ENCODE measurements at places on chromosomes 3 and 15.

DNA sequence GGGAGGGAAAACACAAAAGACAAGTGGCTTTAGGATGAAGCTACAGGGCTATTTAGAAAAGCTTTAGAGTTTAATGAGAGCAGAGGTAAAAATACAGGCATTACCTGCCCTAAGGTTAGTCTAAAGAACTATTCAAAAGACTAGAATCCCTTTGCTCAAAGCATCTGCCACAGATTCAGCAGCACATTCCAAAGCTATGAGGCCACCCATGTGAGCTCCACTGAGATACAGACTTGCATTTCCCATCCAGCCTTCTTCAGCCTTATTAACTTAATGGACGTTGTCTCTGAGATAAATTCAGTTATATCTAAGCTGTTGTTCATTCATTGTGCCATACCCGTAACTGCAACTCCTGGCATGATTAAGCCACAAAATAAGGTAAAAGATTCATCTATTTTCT, 25.4 kb downstream of the CXCR6 start:
- DNase-seq, result no peak

GRCh38 chr3:29144807-29145206, 136.1 kb upstream of the RBMS3 start:
- no peak for DNase-seq

GRCh38 chr3:72031581-72031980, 246.6 kb upstream of the PROK2 start:
- DNase-seq, result no peak

DNA sequence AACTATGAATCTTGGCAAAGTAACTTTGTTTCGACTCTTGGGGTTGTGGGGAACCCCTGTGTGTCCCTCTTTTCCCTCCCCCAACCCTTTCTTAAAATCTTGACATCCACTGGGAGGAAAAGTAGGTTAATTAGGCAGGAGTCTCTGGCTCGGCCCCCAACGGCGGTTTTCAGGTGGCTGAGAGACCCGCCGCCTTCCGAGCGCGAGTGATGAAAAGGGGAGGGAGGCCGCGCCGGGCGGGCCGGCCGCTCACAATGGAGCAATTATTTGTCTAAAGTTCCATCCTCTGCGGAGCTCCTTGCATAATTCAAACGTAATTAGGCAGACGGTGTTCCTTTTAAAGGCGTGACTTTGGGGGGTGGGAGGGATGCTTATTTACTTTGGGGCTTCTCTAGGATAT, 51.7 kb downstream of the ZIC4 start:
- DNase-seq, result no peak

- DNase-seq, result no peak
Measured at GRCh38 chr3:101615525-101615924, 41.5 kb downstream of the PCNP start.

GRCh38 chr3:31948280-31948679, 32.8 kb downstream of the OSBPL10 start:
- DNase-seq, result no peak

DNA sequence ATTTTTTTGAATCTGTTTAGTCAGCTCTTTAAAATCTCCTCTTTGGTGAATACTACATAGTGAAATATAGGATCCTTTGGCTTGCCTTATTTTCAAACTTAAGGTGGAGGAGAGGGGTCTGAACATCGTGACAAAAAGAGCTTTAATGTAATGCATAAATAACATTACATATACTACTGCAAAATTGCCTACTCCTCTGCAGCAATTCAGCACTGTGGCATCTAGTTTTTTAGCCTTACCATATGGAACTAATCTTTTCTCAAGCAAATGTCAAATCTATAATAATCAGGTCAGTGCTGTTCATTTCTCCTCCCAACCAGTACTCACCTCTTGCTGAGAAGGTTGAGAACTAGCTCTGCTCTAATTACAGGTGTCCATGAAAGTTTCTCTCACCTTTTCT, 394.0 kb upstream of the CDIN1 start:
- DNase-seq, result no peak

DNA sequence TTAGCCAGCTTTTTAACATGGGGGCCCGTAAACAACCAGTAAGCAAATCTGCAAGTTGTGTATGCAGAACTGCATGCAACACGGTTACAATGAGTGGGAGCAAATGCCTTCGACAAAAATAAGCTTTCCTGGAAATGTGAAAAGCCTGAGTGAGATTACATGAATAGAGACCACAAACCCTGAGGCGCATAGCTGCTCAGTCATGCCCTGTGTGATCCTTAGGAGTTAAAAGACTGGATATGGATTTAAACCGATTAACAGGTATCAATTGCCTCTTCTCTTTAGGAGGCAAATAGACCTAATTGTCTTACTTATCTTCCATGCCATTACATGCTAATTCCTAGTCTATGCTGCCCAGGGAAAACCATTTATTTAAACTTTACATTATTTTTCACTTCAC, 810.3 kb downstream of the ROBO1 start:
- no peak for DNase-seq

- no peak for DNase-seq
Measured at GRCh38 chr3:5036858-5037257, 57.6 kb downstream of the BHLHE40 start.

- no peak for DNase-seq
Measured at GRCh38 chr3:126160243-126161210, 19.9 kb downstream of the ALDH1L1 start.

DNA sequence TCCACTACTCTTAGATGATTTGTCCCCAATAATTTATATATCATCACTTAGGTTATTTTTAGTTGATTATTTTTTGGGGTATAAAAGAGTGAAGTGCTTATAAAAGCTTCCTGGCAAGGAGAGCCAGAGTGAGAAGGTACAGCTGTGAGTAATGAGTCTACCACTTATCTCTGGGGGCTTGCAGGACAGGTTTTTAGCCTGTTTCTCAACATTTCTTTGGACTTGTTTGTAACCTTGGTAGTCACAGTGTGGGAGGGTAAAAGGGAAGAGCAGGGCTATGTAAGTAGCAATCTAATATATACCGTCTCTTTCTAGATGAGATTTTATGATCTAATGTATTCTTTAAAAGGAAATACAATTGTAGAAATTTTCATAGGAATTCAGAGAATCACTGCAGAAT, 321.3 kb upstream of the GOLIM4 start:
- DNase-seq, result no peak

DNA sequence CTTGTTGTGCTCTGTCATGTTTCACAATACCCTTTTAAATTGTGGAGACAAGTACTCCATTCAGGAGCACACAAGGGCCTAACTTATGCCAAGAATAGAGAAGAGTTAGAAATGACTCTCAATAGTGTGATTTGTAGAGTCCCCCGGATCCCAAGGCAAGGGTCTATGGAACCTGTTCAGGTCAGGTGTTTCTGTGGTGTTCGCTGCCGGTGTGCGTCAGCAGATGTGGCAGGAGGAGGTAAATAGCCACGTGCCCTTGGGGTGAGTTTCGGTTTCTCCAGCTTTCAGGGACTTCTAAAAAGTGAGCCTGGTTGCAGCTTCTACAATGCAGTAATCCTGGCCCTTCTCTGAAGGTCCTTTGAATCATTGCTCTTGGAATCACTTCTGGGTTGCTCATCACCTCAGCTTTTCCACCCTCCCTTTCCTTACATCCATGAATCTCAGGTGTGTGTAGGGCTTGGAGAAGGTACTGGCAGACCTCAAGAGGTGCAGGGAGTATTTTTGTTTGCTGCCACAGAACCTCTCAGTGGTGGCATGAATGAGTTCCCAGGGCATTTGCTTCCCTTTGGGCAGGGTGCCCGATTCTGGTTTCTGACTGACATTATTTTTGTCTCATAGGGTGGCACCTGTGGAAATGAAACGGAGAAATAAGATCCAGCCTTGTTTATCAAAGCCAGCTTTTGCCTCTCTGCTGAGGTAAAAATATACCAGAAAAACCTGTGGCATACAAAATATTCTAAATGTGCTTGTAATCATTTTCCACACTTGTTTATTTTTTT, 7.3 kb downstream of the ST3GAL6 start:
- no peak for DNase-seq

GRCh38 chr15:26232691-26233090, 369.6 kb upstream of the ATP10A start:
- DNase-seq, result no peak

GRCh38 chr15:26864664-26865191, 2.1 kb upstream of the GABRA5 start:
- DNase-seq, result no peak

DNA sequence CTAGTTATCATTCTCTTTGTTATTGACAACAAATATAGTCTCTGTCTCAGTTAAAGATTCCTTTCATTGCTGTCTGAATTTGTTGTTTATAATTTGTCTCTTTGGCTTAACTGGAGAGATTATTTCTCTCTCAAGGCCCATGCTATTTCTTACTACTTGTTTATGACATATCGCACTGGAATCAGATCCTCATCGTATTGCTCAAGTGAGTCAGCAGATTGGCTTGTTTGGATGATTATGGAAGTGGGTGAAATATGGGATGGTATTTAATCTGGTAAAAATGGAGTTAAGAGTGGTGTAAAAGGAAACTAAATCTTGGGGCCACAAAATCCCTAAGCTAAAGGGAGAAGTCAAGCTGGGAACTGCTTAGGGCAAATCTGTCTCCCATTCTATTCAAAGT, 613.1 kb downstream of the SI start:
- DNase-seq, result no peak

- no peak for DNase-seq
Measured at GRCh38 chr3:175383371-175383770, 524.2 kb downstream of the NAALADL2 start.

DNA sequence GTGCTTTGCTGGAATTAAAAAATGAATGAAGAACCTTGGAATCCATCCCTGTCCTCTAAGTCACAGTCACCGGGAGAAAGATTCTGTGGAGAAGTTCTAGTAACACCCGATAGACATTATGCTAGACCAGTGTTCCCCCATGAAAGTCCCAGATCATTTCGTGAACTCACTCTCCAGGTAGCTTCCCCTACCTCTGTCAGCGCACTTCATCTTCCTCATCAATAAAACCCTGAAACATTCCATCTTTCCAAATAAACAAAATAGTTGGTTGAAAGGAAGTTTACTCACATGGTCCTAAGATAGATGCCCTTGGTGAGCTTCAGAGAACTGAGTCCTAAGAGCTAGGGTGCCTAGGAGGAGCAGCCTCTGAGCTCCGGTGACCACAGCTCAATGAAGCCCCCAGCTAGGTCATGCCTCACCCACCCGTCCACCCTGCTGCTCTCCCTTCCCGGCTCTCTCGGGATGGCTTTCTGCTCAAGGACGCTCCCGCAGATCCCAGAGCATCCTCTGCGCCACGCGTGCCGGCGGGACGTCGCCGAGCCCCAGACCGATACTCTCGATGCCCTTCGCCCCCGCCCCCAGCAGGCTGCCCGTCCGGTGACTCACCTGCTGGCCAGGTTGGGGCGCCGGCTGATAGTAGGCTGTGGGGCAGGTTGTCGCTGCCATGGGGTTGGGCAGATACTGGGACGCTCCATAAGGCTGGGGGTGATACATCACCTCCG, 776 bp downstream of the VGLL3 start:
- no peak for DNase-seq

DNA sequence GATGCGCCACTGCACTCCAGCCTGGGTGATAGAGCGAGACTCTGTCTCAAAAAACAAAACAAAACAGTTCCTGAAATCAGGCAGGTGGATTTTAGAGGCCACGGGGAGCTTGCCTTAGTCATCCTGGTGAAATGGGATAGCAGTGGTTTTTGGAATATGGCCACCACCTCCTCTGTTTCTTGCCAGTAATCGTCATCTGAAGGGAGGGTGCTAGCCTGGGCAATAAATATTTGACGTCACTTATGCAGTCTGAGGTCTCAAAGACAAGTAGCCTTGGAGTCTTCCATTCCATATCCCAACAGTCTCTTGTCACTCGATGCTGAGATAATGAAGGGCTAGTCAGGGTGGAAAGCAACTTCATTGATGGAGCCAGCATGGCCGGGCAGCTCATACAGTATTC, 55.2 kb downstream of the KCNAB1 start:
- no peak for DNase-seq

- DNase-seq, result no peak
Measured at GRCh38 chr3:39137991-39138803, 15.2 kb downstream of the CSRNP1 start.

DNA sequence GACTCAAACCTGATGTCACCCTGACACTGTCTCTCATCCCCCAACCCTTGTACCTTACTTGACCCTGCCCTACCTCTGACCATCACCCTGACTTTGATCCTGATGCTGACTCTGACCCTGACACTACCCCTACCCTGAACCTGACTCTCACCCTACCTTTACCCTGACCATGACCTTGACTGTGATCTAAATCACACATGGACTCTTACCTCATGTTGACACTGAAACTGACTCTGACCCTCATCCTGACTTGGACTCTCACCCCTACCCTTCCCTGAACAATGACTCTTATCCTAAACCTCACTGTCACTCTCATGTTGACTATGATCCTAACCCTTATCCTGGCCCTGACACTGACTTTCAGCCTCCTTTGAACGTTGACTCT, 21.7 kb upstream of the SLC25A26 start:
- no peak for DNase-seq

GRCh38 chr3:142180761-142181362, 31.5 kb upstream of the TFDP2 start:
- DNase-seq, result no peak

GRCh38 chr3:12352253-12352652, 63.4 kb downstream of the PPARG start:
- DNase-seq, result no peak

GRCh38 chr15:84035399-84035766, 200.2 kb upstream of the GOLGA6L4 start:
- no peak for DNase-seq

DNA sequence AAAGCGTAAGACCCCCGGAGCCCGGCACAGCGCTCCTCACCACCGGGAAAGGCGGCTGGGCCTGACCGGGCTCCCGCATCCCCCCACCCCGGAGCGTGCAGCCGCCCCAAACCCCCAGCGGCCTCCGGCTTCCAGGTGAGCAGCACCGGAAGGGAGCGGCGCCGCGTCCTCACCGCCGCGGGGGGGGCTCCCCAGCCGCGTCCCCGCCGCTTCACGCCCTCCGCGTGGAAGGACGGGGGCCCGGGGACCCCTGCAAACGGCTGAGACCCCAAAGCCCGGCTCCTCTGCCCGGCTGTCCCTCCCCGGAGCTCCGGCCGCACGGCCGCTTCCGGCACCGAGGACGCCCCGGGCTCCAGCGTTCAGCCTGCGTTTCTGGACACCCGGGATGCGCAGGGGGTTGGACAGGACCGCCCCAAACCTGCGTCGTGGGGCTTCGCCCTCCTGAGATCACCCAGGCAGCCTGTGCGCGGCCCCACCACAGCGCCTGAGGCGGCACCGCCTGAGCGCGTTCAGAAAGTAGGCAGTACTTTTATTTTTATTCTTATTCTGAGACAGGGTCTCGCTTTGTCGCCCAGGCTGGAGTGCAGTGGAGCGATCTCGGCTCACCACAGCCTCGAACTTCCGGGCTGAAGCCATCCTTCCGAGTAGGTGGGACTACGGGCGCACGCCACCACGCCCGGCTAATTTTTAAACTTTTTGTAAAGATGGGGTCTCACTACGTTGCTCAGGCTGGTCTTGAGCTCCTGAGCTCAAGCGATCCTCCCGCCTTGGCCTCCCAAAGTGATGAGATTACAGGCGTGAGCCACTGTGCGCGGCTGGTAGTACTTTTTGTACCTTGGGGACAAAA, 51.6 kb upstream of the BLM start:
- DNase-seq, result peak; percentile 68

Data from GM12892 (cell line).